ENCODE measurements at places on chromosomes 5 and 9.
A peak's percentile ranks its signal among the peaks of the same experiment; 100 is the strongest.

GRCh38 chr5:63011158-63011557 lies 432.5 kb downstream of the LRRC70 start:
- DNase-seq, result no peak

GRCh38 chr9:131755541-131756198 lies 15.8 kb upstream of the RAPGEF1 start:
- peak; percentile 25 for DNase-seq

- no peak for DNase-seq
Measured at GRCh38 chr9:95940265-95940664, 64.8 kb downstream of the ERCC6L2 start.

- DNase-seq, result no peak
Measured at GRCh38 chr5:118808441-118808840, 179.9 kb downstream of the DTWD2 start.

- DNase-seq, result no peak
Measured at GRCh38 chr5:81826128-81826527, 75.2 kb upstream of the SSBP2 start.

DNA sequence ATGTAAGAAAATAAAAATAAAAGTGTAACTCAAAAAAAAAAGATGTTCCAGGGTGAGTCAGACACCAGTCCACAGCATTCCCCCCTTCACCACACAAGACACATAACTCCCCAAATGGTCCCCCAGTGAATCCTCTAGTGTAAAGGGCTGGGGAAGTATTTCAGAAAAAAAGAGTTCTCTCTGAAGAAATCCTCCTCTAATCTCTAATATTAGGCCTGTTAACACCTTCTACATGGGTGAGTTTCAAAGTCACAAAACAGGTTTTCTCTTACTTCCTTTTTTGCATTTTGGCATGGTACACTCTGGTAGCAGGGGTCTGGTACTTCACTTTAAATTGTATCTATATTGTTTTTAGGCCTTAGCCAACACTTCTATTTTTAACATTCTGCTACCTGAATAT lies 28.2 kb downstream of the RNF145 start:
- no peak for DNase-seq

DNA sequence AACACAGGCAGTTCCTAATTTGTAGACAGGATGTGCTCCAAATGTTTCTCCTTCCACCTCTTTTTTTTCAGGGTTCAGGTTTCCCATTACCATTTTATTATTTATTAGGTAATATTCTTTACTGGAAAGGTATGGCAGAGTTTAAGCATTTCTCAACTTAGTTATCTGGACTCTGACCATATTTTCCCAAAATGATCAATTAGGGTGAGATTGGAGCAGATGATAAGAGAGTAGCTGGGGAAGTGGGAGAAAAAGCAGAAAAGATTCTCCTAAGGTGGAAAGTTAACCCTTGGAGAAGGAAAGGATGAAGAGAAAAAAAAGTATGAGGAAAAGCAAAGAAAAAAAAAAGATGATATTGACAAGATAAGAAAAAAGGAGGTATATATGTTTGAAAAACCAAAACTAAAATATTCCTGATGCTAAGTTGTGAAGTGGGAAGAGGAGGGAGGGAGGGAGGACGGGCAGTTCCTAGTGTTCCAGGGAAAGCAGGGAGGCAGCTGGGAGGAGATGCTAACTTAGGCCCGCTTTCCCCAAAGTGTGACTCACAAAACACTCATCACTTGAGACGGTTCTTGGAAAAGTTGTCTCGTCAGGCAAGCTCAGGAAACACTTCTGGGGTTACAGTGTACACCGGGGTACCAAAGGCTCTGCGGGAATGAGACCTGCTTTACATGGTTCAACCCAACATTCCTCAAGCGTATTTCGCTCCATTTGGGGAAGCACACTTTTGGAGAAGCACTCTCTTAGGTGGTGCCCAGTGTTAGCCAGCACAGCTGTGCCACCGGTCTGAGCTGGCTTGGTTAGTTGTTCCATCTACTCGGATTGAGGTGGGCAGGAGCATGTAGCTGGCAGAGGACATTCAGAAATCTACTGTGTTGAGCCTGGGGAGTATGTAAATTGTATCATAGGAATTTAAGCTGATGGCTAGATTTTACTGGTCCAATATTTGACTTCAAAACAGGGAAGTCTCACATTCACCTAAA lies 35.1 kb downstream of the B4GALT1 start:
- DNase-seq, result no peak

DNA sequence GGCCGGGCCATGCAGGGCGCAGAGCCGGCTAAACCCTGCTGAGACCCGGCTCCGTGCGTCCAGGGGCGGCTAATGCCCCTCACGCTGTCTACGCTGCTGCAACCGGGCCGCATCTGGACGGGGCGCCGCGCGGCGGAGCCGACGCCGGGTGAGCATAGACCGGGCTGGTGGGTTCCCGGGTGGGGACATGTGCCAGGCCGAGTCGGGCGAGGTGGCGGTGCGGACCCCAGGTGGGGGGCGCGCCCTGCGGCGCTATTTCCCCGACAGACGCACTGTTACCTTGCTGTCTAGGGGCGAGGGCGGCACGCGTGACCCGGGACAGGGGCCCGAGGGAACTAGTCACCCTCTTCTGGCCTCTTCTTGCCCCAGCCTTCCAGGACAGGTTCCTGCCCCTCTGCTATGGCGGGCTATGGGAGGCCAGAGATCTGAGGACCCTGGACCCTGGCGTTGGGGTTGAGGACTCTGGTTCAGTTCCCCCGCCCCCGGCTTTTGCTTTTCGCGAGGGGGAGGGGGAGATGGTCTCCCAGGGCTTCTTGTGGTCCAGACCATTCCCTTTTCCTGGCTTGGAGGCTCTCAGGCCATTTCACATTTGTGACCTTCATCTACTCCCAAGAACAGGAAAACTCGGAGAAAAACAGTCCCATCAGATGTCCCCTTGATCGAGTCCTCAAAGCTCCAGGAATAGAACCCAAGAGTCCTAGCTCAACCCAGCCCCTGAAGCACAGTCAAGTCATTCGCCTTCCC lies 536 bp downstream of the SLC27A4 start:
- DNase-seq, result no peak

GRCh38 chr9:71518045-71518827 lies 250.1 kb downstream of the CEMIP2 start:
- DNase-seq, result no peak

GRCh38 chr9:96510258-96510657 lies 60.3 kb downstream of the HABP4 start:
- no peak for DNase-seq

GRCh38 chr5:3787604-3788003 lies 192.0 kb downstream of the IRX1 start:
- DNase-seq, result no peak

DNA sequence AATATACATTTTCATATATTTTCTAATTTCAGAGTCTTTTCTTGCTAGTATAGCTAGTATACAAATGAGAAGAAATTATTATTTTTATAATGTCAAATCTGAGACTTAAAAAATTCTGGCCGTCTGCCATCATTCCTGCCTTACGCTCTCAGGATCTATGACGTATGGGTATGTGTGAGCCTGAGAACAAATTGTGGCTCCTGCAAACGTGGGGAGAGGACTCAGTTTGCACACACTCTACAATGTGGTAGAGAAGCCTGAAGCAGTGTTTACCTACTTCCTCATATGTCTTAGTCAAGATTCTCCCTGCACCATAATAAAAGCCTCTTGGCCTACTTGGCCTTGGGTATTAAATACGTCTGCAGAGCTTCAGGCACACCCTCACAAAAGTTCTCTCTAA lies 825.4 kb downstream of the SEMA5A start:
- no peak for DNase-seq

- no peak for DNase-seq
Measured at GRCh38 chr9:114383521-114384231, 4.1 kb downstream of the AKNA start.

GRCh38 chr9:105178076-105178475 lies 66.4 kb upstream of the SLC44A1 start:
- DNase-seq, result no peak

DNA sequence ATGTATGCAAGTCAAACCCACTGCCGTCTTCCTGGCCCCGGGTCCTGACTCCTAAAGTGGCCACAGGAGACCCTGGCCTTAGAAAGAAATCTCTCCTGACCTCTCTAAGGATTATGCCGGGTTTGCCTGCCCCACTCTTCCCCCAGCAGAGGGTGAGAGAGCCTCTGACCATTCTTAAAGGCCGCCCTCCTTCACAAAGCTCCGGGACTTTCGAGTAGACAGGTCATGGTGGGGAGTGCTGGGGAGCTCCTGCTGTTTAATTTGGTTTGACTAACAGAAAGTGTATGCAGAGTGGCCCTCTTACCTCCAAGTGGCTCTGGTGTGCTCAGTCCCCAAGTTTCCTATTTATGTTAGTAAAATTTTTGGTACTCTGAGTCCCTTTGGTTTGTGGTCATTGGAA lies 111.8 kb downstream of the LRRC70 start:
- no peak for DNase-seq

GRCh38 chr5:67234671-67235176 lies 38.1 kb upstream of the CD180 start:
- DNase-seq, result peak; percentile 51

DNA sequence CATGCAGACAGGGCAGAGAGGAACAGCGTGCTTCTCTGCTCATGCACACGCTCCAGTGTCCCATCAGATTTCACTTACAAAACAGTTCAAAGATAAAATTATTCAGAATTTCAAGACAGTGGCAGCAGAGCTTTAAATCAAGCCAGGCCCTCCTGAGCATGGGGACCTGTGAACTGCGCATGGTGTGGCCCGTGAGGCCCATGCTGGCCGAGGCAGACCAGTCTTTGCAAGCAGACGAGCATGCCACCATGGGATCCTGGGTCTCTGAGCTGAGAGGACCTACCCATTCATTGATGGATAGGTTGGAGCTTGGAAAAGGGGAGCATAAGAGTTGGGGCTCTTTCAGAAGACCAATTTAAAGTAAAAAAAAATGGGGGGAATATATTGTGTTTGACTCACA lies 35.0 kb upstream of the SAP30L start:
- no peak for DNase-seq

DNA sequence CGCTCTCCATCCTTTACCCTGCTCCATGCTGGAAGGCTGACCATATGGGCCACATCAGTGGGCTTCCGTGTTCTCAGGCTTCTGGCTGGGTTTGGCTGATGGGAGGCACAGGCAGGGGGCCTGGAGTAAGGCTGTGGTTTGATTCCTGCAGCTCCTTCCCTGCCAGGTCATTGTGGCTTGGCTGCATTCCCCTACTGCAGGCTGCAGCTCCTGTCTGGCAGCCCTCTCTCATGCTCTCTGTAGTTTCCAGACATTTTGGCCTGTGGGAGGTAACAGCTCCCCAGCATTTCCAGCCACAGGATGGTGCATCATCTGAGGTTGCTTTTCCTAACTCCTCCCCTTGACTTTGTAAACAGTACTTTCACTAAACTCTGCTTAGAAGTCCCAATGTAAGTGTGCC lies 102.0 kb upstream of the PTPN3 start:
- no peak for DNase-seq

DNA sequence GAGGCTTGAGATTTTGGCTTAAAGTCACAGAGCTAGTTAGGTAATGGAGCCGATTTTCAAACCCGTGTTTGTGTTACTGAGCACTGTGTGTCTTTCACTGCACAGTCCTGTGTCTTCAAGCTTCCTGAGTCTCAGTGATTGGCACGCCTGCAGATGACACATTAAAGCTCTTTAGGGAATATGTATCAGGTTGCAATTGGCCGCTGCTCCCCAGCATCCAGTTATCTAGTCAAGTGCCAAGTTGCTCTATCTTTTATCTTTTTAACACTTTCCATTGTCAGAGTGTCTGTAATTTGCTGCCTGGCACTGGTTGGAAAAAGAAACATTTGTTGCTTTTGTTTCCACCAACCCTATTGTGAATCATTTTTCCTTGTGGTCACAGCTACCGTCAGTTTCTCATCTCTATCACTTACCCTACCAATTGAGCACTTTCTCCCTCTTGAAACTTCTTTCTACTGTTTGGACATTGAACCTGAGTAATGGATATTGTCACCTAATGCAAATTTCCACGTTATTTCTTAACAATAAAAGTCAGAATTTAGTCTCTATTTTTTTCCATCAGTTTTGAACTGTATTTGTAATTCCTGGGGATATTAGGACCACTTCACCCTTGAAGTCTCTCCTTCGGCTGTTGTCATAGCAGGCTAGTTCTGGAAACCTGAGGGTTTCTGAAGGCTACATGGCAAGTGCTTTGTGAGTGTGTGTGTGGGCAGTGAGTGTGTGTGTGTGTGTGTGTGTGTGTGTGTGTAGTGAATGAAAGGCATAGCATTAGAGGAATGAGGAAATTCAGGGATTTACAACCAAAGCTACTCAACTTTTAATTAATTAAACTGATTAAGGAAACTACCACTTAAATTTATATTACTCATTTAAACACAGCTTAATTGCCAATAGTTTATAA lies 274.3 kb downstream of the ISL1 start:
- DNase-seq, result no peak

DNA sequence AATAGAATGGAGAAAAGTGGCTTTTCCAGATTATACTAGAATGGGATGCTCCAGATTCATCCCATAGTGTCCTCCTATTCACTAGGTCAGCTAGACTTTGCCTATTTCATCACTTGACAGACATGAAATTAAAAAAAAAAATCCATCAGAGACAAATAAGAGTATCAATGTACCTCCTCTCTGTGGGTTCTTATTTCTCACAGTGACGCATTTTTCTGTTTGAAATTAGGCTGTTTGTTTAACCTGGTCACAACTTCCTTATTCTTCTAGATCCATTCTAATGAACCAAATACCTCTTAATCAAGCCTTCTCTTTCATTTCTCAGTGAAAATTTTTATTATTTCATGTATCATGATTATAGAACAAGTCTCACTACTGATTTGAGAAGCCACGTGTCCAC lies 305.4 kb downstream of the SEMA5A start:
- no peak for DNase-seq

GRCh38 chr5:142644640-142645361 lies 41.1 kb downstream of the FGF1 start:
- DNase-seq, result no peak

- no peak for DNase-seq
Measured at GRCh38 chr5:109038209-109038840, 290.6 kb downstream of the FER start.

GRCh38 chr9:87543251-87543650 lies 45.6 kb downstream of the DAPK1 start:
- DNase-seq, result no peak

GRCh38 chr5:168843277-168844015 lies 264.3 kb upstream of the PANK3 start:
- DNase-seq, result no peak

DNA sequence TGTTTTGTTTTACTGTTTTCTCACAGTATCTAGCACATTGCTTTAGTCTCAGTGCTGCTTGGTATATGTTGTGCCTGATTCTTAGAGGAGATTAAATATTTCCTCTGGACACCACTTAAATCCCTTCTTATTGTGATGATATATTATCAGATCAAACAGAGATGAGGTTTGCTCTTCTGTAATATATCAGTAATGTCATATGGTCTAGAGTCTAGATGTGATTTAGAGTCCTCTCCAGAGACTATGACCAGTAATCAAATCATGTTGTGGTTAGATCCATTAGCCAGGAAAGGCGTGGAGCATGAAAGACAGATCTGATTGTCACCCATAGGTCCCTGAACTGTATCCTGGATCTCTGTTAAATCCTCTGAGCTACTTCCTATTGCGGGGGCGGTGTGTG lies 24.4 kb downstream of the CAMK4 start:
- DNase-seq, result no peak

GRCh38 chr9:99220011-99220410 lies 1.7 kb downstream of the ALG2 start:
- DNase-seq, result no peak

All from DMS79 treated with DMSO at 0.1 percent for 48 hours (cell line).